SW 1271 (cell line): ENCODE measurements at places on chromosomes 12 and 14.

DNA sequence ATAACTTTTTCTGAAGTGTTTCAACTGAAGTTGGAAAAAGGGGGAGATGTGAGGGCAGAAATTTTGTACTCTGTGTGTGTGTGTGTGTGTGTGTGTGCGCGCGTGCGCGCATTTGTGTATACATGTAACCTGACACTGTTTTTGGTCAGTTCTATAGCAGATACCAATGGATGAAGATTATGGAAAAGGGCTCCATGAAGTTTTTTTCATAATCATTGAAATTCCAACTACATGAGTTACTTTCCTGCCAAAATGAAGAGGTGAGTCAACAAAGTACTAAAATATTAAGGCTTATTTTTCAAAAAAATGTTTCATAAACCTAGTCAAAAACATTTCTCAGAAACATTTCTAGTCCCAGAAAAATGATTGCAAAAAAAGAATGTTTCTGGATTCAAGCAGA is 25.7 kb upstream of the CERS5 start:
- no peak for DNase-seq

GRCh38 chr12:75766263-75767160 is 255.1 kb upstream of the KRR1 start:
- peak; percentile 72 for DNase-seq

- DNase-seq = no peak
Measured at GRCh38 chr14:84421621-84422020, 1108.3 kb upstream of the FLRT2 start.

- no peak for DNase-seq
Measured at GRCh38 chr14:79525416-79525815, 685.9 kb downstream of the DIO2 start.

DNA sequence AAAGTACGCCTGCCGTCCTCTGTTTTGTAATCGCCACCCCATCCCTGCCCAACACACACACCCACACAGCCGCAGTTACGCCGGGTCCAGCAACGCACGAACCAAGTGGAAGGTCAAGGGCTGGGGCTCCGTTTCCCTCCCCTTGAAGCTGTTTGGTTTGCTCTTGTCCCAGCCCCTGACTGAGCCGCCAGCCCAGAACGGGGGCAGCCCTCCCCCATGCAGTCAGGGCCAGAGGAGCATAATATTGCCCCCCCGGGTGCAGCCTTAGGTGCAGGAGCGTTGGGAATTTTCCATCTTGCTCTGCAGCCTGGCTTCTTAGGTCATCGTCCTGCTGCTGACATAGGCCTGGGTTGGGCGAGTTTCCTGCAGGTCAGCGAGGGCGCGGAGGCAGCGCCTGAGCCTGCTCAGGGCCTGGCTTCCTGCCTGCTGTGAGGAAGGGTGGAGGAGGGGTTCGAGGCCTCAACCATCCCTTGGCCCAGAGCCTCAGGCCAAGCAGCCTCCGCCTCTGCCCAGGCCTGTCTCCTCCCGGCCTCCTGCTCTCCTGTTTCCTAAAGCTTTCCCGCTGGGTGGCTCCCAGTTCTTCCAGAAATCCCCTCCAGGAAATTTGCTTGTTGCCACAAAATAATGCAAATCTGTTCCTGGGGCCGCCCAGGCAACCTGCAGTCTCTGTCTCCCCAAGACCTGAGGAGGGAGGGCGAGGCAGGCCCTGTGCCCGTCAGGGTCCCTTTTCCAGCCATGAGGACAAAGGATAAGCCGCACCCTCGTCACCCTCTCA is 44.5 kb downstream of the PSMA6 start:
- DNase-seq = no peak

DNA sequence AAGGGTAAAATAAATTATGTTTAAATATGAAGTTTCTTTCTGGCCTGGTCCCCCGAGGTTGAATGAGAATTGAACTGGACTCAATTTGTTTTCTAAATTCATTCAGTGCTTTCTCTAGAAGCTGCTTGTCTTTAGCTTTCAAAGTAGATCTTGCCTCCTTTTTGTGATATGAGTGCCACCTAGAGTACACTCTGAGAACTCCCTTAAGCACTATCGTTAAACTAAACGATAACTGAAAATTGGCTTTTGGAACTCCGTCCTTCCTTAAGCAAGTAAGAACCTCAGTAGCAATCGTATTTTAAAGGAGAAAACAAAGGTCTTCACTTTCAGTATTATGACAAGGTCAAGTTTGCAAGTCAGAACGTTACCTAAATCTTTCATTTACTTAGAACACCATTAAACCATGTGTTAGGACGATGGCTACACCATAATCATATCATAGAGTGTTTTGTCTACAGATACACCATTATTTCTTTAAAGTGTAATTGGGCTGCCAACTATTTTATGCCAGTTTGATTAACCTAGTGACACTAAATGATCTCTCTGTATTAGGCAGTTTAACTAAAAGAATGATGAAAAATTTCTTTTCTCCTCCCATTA is 364.8 kb downstream of the SNAPC1 start:
- DNase-seq = peak; percentile 5

DNA sequence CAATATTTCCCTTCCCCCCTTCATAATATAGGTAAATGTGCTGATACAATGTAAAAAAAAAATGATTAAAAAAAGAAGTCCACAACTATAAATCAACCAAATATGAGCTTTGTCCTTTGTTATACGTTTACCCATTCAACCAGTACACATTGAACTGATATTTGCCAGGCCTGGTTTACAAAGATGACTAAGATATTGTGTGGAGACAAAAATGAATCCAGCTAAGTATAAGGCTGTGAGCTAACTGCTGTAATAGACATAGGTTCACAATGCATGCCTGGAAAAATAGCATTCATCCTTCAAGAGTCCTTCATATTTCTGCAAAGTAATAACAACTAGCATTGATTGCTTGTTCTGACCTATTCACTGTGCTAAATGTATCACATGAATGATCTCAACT is 6.9 kb downstream of the C12orf56 start:
- no peak for DNase-seq

- no peak for DNase-seq
Measured at GRCh38 chr12:80805106-80805505, 88.4 kb downstream of the MYF5 start.

DNA sequence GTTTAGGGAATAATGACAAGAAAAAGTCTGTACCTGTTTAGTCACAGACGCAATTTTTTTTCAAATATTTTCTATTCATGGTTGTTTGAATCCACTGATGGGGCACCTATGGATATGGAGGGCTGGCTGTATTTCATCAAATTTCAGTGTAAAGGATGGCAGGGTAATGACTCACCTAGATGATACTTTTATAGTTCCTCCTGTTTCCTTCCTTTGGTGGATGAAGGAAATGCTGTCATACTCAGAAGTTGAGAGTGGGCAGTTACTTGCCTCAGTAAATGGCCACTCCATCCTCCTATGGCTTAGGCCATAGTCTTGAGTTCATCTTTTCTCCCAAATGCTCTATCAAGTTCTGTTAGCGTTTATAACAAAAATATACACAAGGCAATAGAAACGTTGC is 18.9 kb upstream of the C12orf71 start:
- DNase-seq = no peak

DNA sequence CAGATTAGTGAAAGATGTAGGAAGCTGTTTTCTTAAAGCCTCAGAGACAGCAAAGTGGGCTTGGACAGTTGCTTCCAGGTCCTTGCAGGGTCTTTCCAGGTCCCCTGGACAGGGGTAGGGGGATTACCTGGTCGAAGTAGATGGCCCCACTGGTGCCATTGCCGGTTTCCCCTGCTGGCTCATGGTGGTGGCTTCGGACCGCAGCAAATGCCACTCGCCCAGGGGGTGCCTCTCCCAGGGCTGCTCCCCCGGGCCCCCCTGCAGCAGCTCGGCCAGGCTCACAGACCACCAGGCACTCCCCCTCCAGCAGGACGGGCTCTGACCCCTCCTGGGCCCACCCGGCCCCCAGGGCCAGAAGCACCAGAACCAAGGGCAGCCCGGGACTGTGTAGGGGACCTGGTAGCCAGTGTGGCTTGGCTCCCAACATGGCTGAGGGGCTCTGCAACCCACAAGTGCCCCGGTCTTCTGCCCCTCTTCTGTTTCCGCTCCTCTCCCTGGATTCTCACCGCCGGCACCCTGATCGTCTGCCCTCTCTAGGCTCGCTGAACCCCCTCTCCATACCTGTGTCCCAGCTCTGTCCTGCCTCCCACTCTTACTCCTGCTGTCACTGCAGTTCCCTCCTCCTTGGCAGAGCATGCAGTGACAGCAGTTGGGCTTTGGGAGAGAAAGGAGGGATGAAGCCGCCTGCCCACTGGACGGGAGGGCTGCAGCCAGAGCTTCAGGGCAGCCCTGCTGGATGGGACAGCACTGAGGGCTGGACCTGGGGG is 657 bp downstream of the CBLN3 start:
- no peak for DNase-seq

GRCh38 chr12:78185109-78185508 is 354.4 kb downstream of the NAV3 start:
- DNase-seq = no peak

DNA sequence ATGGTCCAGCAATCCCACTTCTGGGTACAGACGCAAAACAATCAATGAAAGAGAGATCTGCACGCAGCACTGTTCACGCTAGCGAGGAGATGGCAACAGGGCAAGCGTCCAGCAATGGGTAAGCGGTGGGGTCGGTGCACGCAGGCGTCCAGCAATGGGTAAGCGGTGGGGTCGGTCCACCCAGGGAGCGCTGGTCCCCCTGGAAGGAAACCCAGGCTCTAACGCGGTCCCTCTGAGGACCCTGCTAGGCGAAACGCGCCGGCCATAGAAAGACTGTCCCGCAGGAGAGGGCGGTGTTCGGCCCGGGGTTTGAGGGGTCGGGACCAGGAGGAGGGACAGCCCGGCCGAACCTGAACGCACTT is 618 bp upstream of the PGAM5 start:
- no peak for DNase-seq

DNA sequence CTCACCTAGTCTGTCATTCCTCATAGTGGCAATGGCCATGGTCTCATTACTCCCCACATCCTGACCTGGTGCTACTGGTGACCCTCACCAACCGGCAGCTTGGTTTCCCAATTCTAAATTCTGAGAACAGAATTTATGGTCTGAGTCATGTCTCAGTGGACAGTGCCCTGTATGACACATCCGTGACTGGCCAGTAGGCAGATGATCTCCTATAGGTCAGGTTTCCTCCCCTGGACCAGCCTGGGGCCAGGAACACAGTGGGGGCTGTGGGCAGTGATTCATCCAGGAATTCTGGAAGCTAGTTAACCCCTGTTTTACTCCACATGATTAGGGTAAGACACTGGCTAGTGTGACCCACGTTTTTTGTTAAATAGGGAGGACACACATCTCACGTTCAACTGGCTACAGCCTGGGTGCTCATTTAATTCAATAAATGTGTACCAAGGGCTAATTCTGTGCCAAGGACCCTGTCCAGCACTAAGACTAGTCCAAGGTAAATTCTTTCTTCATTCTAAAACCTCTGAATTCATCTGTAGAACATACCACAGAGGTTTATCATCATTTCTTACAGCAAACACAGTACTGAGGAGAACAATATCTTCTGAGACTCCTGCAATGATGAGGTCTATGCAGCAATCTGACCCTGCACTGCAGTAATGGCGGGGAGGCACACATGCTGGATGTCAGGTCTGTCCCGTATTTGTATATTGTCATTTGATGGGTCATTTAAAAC is 249.6 kb upstream of the TBX3 start:
- peak; percentile 86 for DNase-seq

DNA sequence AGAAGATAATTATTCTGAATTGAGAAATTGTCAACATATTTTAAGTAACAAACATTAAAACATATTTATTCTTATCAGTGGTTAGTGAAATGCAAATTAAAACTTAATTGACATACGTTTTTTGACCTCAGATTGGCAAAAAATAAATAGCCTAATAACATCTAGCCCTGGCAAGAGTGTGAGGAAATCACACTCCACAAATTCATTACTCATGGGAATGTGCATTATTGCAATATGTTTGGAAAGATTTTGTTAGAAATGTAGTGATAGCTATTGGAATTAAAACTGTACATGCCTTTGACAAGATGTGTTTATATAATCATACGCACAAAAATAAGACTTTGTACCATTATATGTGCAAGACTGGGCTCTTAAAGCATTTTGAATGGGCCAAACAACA is 168.6 kb downstream of the KITLG start:
- DNase-seq = no peak

DNA sequence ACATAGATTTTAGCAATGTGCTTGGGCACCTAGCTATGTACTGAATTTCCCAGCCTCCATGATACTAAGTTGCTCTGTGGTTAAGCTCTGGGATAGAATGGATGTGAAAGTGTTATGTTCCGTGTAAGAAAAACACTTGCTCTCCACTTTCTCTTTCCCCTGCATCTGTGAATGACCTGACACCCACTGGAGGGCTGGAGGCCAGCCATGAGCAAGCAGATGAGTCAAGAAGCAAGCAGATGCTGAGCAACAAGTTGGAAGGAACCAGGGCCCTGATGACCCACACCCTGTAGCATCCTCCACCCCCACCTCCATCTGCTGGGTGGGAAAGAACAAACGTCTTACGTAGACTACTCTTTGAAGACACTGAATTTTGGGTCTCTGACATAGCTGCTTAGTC is 56.6 kb downstream of the EID3 start:
- DNase-seq = no peak

DNA sequence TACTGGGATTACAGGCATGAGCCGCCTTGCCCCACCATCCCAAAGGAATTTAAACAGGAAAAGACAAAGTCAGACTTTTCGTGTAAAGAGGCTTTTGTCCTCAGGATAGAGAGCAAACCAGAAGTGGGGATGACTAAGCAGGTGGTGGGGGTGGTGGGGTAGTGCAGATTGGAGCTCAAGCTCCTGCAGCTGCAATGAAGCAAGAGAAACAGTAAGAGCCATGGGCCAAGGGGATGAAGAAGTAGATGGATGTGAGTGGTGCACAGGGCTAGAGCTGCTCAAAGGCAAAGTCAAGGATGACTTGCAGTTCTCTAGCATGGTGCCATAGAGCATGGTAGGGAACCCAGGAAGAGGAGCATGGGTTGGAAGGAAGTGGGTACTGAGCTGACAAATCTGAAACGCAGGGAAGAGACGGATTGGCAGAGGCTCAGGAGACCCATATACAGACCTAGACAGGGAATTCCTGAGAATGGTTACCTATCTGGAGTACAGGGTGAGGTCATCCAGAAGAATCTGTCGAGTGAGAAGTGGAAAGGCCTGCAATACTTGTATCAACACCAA is 11.4 kb upstream of the RNF34 start:
- DNase-seq = no peak

- no peak for DNase-seq
Measured at GRCh38 chr12:93868771-93869170, 191.6 kb downstream of the CRADD start.

DNA sequence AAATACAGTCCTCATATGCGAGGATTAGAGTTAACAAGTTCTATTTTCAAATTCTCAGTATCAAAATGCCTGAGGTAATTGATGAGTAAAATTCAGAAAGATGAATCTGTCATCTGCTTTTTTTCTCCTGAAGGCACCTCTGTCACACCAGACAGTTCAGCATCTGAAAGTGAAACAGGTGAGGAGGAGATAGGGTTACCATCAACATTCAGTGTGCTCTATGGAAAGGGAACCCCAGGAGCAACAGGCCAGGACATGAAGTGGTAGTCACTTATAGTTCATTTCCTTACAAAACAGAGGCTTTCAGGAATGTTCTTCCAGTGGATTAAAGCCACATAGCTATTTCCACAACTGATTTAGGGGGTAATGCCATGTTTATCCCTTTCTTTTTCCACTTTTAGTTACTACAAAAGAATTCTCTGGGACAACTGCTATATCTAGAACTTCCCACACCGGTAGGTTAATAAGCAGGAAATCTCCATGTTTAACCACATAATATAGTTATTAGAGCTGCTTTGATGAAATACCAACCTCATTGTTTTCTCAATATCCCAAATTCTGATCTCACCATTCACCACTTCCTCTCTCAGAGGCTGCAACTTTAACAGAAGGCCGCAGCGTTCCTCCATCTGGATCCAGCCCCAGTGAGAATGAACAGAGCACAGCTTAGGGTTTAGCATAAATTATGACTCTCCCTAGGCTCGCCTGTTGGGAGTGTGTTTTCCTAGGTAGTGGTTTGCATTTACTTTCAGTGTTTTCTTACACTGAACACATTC is 177.0 kb upstream of the CNTN1 start:
- no peak for DNase-seq
